ENCODE measurements at places on chromosomes 2 and 18.

DNA sequence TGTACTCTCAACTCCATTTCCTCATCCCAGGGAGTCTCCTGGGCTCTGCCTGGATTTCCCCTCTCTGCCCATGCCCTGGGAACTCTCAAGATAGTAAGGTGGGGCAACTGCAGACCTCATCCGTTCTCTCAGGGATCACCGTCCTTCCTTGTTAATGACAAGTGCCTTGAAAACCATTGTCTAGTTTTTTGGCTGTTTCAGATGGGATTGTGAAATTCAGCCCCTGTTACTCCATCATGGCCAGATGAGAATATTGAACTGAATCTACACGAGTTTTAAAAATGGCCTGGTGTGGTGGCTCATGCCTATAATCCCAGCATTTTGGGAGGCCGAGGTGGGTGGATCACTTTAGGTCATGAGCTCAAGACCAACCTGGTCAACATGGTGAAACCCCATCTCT, 665 bp upstream of the HRH4 start:
- no peak for DNase-seq

- DNase-seq = no peak
Observed at GRCh38 chr2:172734711-172735581, 699 bp upstream of the RAPGEF4 start.

DNA sequence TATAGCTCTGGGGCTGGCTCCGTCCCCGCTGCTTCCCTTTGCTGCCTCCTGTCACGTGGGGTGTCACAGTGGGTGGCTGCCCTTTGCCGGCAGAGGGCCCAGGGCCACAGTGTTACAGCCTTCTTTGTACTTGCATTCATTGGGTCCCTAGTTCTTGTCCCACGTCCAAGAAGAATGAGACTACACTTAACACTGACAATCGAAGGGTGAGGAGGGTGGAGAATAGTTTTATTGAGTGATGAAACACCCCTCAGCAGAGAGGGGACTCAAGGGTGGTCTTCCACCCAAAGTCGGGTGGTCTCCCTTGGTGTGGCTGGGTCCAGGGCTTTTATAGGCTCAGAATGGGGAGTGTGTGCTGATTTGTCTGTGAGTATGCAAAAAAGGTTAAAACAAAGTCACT, 1.9 kb downstream of the ATG4B start:
- DNase-seq = no peak

DNA sequence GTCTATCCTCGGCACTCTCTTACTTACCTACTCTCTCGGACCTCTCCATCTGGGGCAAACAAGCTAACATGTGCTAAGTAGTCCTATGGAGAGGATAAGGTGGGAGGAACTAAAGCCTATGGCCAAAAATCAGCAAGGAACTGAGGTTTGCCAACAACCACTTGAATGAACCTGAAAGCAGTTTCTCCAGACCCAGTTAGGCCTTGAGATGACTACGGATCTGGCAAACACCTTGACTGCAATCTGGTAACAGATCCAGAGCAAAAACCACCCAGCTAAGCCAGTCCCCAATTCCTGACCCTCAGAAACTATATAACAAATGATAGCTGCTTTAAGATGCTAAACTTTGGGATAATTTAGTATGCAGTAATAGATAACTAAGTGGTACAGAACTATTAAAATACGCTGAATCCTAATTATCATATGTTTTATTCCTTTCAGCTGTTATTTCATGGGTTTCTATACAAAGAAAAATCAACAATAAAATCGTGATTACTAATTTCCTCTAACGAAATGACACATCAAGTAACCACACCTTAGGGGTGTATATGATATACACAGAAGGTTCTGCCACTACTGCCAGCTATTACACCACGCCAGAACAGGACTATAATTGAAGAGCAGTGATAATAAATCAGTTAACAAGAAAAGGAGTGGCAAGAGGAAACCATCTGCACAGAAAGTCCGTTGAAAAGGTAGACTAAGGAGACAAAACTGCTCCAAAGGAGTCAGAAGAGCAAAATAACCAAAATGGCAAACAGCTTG, 3.2 kb downstream of the FARSB start:
- no peak for DNase-seq

DNA sequence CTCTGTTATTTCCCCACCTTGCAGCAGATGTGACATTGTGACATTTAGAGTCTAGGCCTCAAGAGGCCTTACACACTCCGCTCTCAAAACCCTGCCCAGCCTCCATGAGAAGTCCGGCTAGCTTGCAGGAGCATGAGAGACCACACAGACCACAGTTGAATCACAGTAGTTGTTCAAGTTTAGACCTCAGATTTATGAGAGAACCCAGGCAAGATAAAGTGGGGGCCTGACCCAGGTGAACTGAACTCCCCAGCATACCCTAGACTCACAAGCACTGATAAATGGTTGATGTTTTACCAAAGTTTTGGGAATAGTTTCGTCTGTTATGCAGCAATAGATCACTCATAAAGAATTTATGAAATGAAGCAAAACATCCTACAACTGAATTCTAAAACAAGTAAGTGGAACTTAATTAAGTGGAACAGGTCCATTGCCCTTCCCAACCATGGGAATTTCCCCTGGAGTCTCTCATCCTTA, 4.7 kb upstream of the STAT1 start:
- no peak for DNase-seq

DNA sequence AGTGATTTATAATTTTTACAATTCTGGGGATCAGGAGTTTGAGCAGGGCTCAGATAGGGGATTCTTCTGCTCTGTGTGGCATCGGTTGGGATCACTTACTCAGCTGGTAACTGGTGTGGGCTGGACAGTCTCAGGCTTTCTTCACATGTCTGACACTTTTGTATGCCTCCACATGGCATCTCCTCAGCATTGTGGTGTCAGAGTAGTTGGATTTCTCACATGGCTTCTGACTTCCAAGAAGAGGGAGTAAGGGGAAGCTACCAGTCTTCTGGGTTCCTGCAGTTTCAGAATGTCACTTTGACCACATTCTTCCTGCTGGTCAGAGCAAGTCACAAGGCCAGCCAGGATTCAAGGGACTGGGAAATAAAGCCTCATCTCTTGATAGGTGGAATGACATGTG, 55.6 kb downstream of the NCOA1 start:
- DNase-seq = no peak

DNA sequence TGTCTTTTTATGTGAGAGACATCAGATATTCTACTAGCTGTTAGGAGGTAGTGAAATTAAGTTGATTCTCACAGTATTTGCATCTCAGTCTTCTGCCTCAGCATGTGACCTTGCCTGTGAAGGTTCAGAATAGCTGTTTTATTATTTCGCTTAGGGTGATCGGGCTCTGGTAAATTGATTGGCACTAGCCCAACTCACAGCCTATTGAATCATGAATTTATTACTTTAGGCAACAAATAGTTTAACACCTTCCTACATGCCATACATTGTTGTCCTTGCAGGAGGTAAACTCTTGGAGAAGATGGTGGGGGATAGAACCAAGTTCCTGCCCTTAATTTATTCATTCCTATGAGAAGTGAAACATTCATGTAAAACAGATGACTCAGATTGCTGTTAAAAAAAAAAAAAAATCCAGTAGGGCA, 101.9 kb downstream of the GPD2 start:
- no peak for DNase-seq

DNA sequence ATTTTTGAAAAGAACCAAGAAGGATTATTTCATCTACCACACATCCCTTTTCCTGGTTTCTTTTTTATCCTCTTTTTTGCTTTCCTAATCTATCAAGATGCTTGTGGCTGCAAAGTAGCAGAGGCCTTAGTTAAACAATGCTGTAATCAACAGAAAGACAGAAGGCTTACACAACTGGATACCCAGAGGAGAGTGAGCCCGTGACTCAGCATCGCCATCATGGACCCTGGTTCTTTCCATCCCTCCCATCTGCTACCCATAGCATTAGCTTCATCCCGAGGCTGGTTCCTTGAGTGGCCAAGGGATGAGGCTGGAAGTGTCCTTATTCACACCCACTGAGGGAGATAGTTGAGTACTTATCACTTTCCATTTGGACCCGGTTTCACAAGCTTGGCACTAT, 7.5 kb upstream of the HAAO start:
- DNase-seq = no peak

GRCh38 chr2:223591596-223591995, 10.6 kb downstream of the SCG2 start:
- no peak for DNase-seq

DNA sequence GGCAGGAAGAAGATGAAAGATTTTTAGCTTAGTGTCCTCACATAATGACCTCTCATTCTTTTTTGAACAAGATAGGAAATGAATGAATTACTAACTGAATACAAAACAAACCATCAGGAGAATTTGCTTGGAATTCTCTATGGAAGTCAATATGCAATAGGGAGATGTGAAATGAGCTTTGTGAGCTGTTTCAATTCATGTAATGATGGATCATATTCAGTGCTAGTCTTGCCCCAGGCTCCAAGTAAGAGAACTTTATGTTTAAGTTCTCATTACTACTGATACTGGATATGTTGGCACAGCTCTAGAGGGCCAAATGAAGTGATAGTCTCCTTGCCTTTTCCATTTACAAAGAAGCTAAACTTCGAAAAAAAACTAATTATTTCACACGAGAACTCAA, 29.2 kb downstream of the MYOM1 start:
- no peak for DNase-seq

DNA sequence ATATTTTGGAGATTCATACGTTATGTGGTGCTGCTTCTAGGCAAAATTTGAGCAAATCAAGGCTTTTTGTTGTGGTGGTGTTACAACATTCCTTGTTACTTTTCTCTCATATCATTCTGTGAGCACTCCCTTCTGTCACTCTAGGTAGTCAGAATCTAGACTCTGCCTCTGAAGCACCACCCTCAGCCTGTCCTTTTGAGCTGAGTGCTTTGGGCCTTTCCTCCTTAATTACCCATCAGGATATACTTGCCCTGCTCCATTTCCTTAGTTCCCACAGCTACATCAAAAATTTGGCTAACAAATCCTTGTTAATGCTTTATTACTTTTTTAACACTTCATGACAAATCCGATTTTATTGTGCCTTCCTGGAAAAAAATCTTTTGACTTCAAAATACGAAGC, 289.6 kb downstream of the CALCRL start:
- no peak for DNase-seq

GRCh38 chr18:47390410-47391024, 139.1 kb upstream of the SKOR2 start:
- no peak for DNase-seq

- DNase-seq = no peak
Observed at GRCh38 chr2:31127931-31128330, 10.3 kb downstream of the GALNT14 start.

DNA sequence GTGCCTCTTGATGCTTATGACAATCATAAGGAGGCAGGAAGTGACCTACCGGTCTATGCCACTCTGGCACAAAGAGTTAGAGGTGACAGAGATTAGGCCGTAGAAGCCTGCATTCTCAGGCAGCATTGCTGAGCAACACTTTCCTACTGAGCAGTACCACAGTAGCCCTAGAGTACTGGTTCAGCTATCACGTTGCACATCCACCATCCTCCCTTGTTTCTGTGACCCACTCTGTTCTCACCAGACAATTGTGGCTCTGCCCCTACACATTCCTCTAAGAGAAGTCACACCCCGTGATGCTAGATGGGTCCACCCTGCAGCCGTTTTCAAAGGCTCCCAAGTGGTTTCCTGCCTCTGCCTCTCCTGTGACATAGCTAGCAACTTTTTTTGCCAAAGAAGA, 22.6 kb upstream of the SUCLG1 start:
- no peak for DNase-seq
